ENCODE measurements at places on chromosomes 2 and 18.

DNA sequence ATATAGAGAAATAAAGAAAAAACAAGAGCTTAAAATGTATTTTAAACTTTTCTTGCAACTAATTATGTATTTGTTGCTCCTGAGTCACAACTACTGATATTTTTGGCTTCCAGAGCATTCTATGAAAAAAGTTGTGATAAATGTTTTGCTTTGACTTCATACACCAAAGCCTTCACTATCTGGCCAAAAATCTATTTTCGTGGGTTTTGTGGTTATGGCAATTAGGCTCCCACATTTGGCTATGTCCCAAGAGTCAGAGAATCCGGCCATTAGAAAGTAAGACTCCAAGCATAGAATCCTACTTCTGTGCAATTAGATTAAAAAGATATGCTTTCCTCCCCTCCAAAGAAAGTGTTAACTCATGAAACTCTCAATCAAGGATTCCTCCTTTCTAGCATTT, 1456.1 kb upstream of the ACVR2A start:
- DNase-seq, result no peak

DNA sequence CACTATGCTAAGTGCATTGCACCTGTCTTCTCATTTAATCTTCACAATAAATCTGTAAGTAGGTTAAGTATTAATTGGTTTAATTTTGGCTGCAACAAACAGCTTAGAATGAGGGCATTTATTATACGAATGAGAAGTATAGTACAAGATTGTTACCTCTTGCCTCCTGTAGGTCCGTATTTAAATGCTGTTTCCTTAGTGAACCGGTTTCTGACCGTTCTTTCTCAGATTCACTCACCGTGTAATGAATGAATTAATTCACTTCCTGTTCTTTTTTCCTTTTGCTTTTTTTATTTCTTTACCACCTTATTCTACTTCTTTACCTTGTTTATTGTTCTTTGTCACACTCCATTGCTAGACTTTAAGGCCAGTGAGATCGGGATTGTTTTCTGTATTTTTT, 153.8 kb upstream of the RASGRP3 start:
- no peak for DNase-seq

DNA sequence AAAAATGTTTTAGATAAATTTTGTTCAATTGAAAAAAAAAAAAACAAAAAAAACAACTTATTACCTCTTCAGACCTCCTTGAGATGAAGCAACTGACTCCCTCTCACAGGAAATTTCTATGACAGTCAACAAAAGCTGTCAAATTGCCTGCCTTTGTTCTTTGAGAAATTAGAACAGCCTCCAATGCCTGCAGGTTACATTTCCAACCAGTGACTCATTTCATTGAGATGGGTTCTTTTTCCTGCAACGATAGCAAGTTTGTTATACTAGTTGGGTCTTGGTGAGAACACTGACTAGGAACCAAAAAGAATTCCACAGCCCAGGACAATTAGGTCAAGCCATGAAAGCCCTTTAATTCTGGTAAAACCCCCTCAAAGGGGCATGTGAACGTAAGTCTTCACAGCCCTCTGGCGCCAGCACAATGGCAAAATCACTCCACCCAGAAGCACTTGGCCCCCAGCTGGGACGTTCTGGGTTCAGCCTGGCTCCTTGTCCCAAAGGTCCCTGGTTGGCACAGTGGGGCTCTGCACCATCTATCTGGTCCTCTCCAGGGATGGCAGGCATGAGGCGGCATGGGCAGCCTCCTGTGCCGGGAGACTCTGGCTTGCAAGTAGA, 87.0 kb downstream of the SPP2 start:
- peak; percentile 21 for DNase-seq

GRCh38 chr2:41741951-41742595, 305.7 kb upstream of the PKDCC start:
- no peak for DNase-seq

DNA sequence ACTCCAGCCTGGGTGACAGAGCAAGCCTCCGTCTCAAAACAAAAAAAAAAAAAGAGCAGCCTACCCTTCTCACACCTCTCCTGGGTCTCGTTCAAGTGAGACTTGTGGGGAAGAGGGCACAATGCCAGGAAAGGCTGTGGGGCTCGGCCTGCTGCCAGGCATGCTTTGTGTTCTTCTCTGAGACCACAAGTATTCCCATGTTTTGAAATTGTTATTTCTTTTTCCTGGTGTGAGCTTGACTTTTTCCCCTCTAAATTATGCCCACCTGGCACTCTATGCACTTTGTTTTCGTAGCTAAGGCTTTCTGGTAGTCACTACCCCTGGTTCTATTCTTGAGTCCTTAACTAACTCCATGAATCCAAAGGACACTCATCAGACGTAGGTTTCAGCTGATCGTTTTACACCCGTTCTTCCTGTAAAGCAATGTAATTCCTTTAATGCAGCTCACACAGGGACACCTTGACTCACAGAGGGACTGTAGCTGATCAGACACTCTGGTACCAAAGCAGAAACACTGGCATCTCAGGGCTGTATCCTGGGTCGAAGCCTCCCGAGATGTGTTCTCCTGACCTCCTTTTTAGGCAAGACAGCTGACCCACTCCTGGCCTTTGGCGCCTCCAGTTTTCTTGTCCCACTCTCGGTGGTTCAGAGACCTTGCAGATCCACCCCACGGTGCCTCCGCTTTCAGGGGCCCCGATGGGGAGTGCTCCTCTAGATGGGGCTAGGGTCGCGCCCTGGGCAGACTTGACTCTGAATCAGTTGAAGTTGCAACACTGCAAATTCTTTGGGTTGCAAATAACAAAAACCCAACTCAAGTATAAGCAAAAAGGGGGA, 193.3 kb upstream of the AGAP1 start:
- no peak for DNase-seq

DNA sequence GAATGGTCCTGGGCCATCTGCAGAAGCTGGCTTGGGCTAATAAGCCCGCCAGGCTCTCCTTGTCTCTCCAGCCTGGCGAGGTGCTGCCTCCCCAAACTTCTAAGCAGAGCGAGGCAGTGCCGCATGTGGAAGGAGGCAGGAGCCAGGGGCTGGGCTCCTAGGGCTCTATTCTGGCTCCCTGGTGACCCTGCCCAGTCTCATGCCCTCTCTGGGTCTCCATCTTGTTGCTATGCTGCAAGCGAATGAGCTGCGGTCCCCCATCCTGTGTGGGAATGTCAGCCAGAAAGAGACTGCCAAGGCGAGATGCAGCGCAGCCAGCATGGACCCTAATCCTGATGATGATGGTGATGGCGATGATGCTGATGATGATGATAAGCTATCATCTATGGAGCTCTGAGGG, 48.7 kb downstream of the TNS1 start:
- DNase-seq, result no peak

GRCh38 chr2:28250006-28250405, 142.7 kb upstream of the FOSL2 start:
- no peak for DNase-seq

GRCh38 chr18:49456794-49457193, 3.7 kb downstream of the DYM start:
- DNase-seq, result no peak

DNA sequence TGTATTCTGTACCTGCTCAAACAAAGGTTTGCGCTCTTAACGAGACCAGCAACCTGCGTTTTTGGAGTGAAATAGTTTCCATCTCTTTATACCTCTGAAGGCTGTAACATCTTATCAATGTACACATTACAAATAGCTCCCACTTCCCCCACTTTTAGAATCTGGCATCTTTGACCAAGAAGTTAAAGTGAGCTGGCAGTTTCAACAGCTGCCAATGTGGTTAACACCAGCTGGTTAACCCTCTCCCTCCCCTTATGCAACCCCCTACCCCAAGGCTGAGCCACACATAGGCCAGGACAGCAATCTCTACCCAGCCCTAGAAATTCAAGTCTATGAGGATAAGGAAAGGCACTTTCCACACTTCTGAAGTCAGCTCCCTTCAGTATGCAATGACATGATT, 2.2 kb upstream of the SERTAD2 start:
- DNase-seq, result no peak

DNA sequence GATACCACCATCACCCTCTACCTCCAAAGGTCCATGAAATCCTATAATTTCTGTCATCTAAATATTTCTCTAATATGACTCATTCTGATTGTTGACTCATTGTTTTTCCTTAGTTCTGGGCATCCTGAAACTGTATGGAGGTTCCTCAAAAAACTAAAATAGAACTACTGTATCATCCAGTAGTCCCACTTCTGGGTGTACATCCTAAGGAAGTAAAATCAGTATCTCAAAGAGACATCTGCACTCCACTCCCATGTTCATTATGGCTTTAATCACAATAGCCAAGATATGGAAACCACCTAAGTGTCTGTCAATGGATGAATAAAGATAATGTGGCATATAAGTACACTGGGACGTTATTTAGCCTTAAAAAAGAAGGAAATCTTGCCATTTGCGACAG, 125.8 kb upstream of the MYO3B start:
- DNase-seq, result no peak

DNA sequence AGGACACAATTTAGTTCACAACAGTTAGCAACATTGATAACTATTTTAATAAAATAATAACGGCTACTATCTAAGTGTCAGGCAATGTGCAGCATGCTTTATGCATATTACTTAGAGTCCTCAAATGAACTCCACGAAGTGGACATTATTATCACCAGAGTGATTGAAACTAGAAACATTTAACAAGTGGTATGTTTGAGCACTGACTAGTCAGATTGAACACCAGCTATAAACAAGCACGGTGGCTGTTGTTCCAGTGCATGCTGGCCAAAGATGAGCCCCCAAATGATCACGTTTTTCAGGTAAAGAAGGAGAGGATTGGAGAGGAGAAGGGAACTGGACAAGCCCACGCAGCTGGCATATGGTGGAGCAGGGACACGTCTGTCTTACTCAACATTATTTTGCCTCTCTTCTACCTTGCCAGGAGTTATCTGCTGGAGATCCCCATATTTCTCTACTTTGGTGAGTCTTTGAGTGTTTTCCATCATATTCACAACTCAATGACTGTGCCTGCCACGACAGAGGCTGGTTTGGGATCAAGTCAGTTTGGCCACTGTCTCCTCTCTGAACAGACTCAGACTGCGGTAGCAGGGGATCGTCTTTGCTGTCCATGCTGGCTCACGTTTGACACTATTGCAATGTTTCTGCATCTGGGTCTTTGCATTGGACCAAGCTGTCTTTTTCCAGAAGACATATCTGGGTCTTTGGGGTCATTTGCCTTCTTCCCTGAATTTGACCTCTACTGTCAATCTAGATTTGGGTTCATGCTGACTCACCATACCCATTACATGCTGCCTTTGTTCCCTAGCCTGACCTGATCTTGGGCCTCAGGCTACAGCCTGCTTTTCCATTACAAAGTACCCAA, 66.0 kb upstream of the ACSL3 start:
- DNase-seq, result no peak

DNA sequence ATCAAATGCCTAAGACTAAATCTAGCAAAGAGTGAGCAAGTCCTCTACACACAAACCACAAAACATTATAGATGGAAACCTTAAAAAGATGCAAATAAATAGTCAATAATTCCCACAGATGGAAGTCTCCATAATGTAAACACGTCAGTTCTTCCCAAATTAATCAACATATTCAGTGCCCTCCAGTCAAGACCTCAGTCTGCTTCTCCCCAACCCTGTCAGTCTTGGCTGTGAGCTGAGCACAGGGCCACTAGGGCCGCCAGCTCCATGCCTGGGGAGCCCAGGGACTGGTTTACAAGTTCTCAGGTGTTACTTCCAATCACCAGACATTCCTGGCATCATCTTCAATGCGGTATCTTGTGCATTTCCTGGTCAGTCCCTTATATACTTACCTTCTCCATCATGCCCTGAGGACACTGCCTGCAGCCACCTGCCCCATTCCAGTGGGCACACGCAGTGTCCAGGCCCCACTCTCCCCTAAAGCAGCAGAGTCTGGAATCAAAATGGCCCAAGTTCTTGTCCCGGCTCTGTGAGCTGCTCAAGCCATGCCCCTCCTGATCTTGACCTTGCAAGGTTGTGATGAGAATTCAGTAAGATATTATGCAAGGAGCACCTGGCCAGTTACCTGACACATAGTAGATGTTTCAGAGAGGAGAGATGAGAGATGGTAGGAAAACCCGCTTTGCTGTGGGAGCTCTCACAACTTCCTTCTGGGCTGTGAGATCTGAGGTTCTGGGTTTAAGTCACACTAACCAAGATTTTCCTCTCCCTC, 207.9 kb upstream of the RAB6C start:
- DNase-seq, result no peak

GRCh38 chr18:11983592-11983991, 2.3 kb downstream of the IMPA2 start:
- no peak for DNase-seq

DNA sequence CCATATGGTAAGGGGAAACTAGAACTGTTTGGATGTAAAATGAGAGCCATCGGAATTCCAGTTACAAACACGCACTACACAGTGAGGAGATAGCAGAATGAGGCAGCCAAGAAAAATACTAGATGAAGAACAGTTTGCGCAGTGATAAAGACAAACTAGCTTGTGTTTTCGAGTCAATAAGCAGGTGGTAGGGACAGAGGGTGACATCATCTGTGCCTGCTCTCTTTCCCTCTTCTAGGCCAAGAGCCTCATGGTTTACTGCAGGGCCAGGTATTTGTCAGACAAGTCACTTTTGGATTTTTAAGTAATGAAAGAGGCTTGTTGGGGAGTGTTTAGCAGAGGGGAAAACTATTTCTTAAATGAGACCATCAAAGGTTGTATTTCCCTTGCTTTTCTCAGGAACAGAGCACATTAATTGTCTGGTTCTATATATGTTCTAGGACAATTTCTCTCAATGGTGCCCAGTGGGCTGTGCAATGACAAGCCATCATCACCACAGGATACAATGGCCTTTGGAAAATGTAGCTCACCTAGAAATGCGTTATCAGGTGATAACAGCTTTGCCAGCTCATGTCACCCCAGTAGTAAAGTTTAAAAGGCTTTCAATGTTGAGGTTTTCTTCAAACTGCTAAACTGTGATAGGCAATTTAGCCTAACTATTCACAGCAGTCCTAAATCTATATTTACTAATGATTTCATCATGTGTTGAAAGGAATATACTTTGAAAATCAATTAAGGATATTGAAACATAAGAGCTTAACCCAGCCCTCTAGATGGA, 1210.3 kb upstream of the ZEB2 start:
- DNase-seq, result no peak

GRCh38 chr2:222813177-222813843, 47.5 kb upstream of the ACSL3 start:
- DNase-seq, result no peak

DNA sequence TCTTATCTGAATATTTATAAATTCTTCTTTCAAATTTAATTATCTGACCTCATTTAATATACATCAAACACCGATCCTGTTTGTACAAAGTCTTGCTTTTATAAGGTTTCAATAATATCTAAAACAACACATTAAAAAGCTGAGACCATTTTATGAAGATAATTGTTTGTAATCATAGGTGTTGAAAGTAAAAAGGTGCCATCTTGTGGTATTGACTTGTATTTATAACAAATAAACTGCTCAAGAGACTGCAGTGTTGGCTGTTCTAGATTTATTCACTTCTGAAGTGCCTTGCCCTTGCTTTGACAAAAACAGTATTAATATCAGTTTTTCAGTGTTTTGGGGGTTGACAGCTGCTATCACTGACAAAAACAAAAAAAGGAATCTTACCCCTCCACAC, 286.8 kb upstream of the HNMT start:
- no peak for DNase-seq

DNA sequence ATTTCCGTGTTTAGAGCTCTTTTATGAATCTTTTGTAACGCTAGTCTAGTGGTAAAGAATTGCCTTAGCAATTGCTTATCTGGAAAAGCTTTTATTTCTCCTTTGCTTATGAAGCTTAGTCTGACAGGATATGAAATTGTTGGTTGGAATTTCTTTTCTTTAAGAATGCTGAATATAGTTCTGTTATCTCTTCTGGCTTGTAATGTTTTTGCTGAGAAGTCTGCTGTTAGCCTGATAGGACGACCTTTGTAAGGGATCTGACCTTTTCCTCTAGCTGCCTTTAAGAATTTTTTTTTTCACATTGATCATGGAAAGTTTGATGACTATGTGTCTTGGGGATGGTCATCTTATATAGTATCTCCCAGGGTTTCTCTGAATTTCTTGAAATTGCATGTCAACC, 101.1 kb downstream of the TRABD2A start:
- DNase-seq, result no peak

All from central memory CD8-positive, alpha-beta T cell (primary cell).